NCI-H146 (cell line): ENCODE measurements at places on chromosomes 12 and 14.

GRCh38 chr12:86550218-86551145 lies 294.3 kb upstream of the MGAT4C start:
- no peak for DNase-seq

- no peak for DNase-seq
Measured at GRCh38 chr14:61174441-61174891, 106.7 kb downstream of the TMEM30B start.

DNA sequence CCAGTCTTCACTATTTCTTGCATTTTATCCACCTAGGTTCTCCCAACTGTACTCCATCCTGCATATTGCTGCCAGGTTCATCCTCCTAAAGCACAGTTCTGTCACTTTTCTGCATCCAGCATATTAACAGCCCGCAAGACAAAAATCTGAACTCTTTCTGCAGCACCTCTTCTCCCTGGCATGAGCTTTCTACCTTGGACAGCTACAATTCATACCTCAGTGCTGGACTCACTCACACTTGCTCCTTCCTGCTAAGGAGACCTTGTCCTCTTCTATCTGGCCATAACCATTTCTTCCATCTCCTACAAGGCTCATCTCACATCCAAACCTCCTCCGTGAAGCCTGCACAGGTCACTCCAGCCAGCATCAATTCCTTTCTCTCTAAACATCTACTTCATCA lies 170.1 kb upstream of the GRIP1 start:
- DNase-seq: no peak

DNA sequence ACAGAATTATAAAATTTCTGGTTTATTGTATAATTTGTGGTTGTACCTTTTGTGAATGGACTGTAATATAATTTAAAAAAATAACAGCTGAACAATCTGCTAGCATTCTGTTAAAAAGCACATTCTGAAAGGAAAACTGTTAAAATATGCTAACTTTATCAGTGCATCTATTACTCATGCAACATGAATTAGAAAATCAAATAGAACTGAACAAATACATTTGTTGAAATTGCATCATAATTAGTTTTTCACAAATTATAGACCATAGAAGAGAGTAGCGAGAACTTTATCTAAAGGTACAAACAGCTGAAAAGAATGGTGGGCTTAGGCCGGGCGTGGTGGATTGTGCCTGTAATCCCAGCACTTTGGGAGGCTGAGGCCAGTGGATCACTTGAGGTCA lies 33.0 kb downstream of the PTPN21 start:
- DNase-seq: no peak

DNA sequence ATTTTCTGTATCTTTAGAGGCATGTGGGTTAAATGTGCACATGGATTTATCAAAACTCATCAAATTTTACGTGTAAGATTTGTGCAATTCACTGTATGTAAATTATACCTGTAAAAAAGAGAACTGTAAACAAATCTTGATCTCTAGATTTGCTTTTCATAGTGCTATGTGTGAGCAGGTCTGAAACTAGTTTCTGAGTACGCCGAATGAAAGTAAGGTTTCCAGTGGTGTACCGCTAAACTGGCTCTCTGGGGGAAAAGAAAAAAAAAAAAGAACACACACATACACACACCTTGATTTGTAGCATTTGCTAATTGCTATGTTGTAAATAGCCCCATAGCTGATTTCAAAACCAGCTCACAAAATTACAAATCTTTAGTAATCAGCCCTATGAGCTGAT lies 8.6 kb upstream of the SLC41A2 start:
- DNase-seq: no peak

GRCh38 chr12:86122846-86123468 lies 133.2 kb downstream of the MGAT4C start:
- no peak for DNase-seq

DNA sequence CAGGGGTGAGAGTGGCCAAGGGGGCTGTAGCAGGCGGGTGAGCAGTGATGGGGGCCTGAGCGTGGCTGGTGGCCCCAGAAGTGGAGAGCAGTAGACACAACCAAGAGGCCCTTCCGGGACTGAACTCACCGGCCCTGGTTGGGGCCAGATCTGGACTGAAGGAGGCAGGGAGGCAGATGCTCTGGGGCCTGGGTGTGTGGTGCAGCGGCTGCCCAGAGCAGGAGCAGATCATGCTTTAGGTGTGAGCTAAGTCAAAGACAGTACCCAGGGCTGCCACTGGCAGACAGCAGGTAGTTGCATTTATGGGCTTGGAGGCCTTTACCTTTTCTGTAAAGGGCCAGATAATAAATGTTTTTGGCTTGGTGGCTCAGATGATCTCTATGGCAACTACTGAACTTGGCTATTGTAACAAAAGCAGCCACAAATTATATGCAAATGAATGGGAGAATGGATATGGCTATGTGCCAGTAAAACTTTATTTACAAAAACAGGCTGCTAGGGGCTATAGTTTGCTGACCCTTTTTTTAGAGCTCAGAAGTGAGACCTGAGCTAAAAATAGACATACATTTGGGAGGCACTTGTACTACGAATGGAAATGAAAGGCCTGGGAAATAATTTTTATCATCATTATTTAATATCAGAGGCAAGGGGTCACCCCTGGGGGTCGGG lies 25.6 kb downstream of the SETD1B start:
- DNase-seq: no peak

DNA sequence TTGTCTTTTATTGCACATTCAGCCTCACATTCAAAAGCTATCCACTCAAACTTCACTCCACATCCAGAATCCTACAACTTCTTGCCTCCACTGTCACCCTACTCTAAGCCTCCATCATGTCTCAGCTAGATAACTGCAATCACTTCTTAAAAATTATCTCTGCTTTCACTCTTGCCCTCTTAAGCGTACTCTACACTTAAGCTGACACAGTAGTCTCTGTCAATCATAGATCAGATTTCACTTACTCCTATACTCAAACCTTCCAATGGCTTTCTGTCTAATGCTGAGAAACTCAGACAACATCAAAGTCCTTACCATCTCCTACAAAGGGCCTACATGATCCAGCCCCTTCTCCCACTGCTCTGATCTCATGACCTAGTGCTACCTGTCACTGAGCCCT lies 304.1 kb downstream of the ITPR2 start:
- DNase-seq: no peak

- peak; percentile 10 for DNase-seq
Measured at GRCh38 chr12:120453977-120454376, 7.7 kb downstream of the GATC start.

DNA sequence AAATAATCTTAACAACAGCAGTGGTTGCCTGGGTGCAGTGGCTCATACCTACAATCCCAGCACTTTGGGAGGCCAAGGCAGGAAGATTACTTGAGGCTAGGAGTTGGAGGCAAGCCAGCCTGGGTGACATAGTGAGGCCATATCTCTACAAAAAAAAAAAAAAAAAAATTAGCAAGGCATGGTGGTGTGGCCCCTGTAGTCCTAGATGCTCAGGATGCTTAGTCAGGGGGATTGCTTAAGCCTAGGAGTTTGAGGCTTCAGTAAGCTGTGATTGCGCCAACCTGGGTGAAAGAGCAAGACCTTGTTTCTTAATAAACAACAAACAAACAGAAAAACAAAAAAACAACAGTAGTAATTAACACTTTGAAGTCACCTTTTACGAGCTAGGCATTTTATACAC lies 642 bp upstream of the ACSM4 start:
- no peak for DNase-seq

GRCh38 chr14:102249041-102249440 lies 55.9 kb downstream of the MOK start:
- DNase-seq: no peak

DNA sequence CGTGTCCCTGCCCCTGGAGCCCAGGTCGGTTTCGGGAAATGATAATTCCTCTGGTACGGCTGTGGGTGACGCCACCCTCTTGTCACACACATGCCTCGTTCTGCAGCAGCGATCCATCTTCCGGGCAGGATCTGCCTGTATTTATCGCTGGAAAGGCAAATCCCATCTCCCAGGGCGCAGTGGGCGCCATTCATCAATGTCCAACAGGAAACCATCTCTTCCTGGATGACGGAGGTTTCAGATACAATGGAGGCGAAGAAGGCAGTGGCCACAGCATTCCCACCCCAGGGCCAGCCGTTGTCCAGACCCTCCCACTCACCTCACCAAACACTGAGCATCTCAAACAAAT lies 74.2 kb downstream of the NOC4L start:
- DNase-seq: peak; percentile 26

DNA sequence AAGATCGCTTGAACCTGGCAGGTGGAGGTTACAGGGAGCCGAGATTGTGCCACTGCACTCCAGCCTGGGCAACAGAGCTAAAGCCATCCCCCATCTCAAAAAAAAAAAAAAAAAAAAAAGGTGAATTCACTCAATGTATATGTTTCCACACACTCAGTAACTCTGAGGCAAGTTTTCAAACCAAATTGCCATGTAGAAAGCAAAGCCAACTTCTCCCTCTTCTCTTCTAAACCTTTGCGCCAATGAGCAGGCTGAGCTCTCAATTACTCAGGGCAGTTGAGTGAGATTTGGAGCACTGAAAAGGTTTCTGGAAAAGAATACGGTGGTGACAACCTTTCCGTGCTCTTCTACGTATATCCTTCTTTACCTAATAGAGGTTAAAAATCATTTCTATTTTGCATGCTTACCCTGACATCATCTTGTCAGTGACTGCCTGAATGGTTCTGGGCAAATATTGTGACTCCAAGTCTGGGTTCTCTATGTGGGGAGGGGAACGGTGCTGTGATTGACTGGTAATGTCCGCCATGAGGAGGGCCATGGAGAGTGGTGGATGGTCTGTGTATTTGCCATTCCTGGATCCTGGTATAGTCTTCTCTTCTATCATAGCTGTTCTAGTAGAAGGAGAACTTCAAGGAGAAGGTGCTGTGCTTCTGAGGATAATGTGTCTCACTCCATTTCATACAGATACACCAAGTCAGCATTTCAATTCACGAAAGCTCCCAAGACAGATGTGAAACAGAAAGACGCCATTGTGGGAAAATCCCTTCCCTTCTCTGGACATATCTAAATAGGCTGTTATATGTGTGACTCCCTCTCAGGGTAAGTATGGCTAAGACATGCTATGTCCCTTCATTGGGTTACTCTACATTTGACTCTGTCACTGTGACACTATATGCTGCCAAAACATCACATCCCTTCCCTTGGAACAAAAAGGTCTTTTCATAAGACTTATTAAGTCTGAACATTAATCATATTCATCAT lies 46.2 kb upstream of the MED13L start:
- no peak for DNase-seq

- no peak for DNase-seq
Measured at GRCh38 chr12:94191023-94191422, 42.6 kb downstream of the PLXNC1 start.

DNA sequence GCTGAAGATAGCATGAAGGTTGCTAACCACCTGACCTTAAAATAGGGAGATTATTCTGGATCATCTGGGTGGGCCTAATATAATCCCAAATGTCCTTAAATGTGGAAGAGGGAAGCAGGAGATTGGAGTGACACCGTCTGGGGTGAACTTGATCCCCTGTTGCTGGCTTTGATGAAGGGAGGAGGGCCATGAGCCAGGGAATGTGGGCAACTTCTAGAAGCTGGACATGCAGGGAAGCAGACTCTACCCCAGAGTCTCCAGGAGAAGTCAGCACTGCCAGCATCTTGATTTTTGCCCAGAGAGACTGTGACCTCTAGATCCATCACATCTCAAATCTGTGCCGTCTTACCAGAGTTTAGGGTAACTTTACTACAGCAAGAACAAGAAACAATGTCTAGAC lies 9.2 kb upstream of the KRT5 start:
- no peak for DNase-seq

DNA sequence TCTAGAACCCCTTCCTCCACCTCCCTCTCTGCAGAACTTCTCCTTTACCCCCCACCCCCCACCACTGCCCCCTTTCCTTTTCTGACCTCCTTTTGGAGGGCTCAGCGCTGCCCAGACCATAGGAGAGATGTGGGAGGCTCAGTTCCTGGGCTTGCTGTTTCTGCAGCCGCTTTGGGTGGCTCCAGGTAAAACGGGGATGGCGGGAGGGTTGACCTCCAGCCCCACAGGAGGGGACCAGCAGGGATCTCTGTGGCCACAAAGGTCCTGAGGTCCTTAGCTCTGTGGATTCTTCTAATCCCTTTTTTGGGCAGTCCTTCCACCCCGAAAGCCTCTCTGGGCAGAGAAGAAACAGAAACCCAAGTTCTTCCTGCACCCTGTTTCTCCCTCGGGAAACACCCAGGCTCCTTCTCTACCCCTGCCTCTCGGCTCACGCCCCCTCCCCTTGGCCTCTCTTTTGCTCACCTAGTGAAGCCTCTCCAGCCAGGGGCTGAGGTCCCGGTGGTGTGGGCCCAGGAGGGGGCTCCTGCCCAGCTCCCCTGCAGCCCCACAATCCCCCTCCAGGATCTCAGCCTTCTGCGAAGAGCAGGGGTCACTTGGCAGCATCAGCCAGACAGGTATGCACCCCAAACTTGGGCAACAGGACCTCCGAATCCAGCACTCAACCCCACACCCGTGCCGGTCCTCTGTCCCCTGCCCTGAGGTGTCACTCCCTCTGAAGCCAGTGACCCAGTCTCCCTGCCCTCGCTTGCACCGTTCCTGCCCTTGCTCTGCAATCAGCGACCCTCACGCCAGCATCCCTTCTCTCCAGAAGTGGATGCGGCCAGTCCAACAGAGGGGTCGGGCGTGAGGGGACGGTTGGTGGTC lies 638 bp downstream of the LAG3 start:
- DNase-seq: no peak

- DNase-seq: no peak
Measured at GRCh38 chr14:68412505-68413465, 380.1 kb downstream of the ZFP36L1 start.

DNA sequence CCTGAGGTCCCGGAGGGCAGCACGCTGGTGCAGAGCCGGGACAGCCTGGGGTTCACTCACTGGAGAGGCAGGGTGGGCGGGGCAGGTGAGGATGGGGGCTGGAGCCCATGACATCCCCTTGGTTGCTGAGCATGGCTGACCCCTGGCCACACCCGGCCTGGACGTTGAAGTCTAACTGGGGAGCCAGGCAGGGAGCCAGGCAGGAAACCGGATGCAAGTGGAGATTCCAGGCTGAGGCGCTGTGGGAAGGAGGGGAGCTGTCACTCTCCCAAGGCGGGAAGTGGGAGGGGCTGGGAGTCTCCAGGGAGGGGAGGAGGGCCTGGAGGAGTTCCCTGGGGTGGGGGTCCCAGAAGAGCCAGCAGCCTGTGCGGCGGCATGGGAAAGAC lies 7.7 kb upstream of the INF2 start:
- no peak for DNase-seq

DNA sequence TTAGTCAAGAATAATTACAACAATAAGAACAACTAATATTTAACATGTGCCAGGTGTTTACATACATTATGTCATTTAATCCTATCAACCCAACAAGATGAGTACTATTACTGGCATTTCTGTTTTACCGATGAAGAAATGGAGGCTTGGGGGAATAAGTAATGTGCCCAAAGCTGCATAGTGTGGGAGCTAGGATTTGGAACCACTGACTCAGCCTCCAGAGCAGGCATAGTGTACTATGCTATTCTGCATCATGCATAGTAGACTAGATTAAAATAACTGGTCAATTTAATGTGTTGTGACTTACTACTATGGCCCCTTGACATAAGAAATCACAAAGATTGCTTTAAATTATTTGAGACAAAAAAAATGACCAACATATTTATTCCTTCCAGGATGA lies 9.5 kb downstream of the GPR19 start:
- no peak for DNase-seq

GRCh38 chr12:83826112-83826511 lies 1086.5 kb downstream of the SLC6A15 start:
- no peak for DNase-seq
